Skeletal muscle tissue (tissue), 5 donors: ENCODE measurements at places on chromosomes 7 and 10. TPM values are rescaled to one million over a fixed set of nuclear protein-coding genes. Genes with fewer than 3 reads are reported as not detected.

Gene IL2RA
- total RNA-seq, result not detected

Gene POLR2J2
- 2.1 TPM for total RNA-seq

Gene OIT3
- 10.4 TPM for total RNA-seq

Gene NUTM2D
- 2.6 TPM for total RNA-seq

Gene TMEM229A
- not detected for total RNA-seq

Gene AS3MT
- total RNA-seq, result 6.8 TPM

Gene RNF32
- total RNA-seq, result 0.52 TPM

Gene CNPY4
- 25.6 TPM for total RNA-seq

Gene C1GALT1
- 8.4 TPM for total RNA-seq

Gene SERPINE1
- total RNA-seq, result 2.1 TPM

Gene VSTM4
- 40.7 TPM for total RNA-seq

Gene CCL26
- not detected for total RNA-seq

Gene CPN1
- not detected for total RNA-seq

Gene CRYGN
- total RNA-seq, result not detected
